ENCODE measurements at places on chromosomes 4 and X. TPM values are rescaled to one million over a fixed set of nuclear protein-coding genes. Genes with fewer than 3 reads are reported as not detected.

The DGKK gene
- 3.5 TPM for total RNA-seq

DNA sequence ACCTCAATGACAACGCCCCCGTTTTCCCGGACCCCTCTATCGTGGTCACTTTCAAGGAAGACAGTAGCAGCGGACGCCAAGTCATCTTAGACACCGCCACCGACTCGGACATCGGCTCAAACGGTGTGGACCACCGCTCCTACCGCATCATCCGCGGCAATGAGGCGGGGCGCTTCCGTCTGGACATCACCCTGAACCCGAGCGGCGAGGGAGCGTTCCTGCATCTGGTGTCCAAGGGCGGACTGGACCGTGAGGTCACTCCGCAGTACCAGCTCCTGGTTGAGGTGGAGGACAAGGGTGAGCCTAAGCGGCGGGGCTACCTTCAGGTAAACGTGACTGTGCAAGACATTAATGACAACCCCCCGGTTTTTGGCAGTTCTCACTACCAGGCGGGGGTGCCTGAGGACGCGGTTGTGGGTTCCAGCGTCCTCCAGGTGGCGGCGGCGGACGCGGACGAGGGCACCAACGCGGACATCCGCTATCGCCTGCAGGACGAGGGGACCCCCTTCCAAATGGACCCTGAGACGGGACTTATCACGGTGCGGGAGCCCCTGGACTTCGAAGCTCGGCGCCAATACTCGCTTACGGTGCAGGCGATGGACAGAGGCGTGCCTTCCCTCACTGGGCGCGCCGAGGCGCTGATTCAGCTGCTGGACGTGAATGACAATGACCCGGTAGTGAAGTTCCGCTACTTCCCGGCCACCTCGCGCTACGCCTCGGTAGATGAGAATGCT, 2.2 kb downstream of the FAT4 start:
- no peaks in the 10 kb centered on the region for H3K36me3 ChIP-seq
- H3K27ac ChIP-seq: no peak overlapping the region
- H3K4me1 ChIP-seq: peaks cover 4% of the 10 kb centered on the region
- H3K4me3 ChIP-seq: peak overlapping the region; percentile 88
- DNase-seq: peak; percentile 81

GRCh38 chr4:127217586-127218229, 415.0 kb upstream of the INTU start:
- H3K27me3 ChIP-seq: no peaks in the 10 kb centered on the region
- no peaks in the 10 kb centered on the region for H3K4me1 ChIP-seq
- no peak for DNase-seq
- H3K4me3 ChIP-seq: no peak overlapping the region
- no peak overlapping the region for H3K27ac ChIP-seq
- no peaks in the 10 kb centered on the region for H3K36me3 ChIP-seq

DNA sequence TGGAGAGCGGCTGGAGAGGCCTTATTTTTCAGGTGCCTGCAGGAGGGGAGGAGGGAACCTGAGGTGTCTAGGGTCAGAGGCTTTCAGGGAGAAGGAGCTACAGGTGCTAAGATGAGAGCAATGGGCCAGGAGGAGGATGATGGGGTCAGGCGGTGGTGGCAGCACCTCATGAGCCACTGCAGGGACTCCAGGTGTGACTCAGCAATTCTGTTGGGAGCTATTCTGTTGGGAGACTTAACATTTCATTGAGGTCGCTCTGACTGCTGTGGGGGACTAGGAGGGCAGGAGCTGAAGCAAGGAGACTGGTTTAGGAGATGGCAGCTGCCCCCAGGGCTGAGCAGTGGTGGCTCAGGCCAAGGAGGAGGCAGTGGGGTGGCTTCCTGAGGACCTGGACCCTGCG, 65.0 kb downstream of the CLDN34 start:
- no peak overlapping the region for H3K4me3 ChIP-seq
- H3K27ac ChIP-seq: no peak overlapping the region
- no peaks in the 10 kb centered on the region for H3K27me3 ChIP-seq
- DNase-seq: no peak

DNA sequence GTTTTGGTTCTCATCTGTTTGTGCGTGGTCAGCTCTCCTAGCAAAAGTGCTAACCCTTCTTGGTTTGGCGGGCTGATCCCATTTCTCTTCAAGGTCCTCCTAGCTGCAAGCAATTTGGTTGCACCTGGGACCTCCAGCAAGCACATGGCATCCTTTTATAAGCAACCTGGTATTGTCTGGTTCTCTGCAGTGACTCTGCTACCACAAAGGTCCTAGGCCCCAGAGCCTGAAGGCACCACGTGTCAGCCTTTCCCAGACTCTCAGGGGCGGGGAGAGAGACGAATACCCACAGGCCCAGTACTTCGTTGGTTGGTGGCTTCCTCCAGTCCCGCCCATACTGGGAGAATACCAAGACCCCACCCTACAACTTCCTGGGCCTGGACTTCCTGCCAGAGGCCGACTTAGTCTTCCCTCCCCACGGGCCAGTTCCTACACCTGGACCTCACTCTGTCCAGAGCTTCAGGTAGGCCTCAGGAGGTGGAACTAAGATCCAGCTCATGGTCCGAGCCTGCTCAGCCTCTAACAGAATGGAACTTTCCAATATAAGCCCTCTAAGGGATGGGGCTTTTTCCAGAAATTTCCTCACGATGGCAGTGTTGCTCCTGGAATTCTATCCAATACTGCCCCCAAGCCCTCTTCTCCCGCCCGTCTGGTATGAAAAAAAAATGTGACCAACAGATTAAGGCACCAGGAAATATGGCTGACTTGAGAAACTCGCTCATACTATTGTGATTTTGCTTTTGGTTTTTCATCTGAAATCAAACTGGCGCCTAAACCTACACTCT, 192.5 kb upstream of the STK26 start:
- peak; percentile 93 for DNase-seq
- peaks cover 15% of the 10 kb centered on the region for H3K36me3 ChIP-seq
- peaks cover 4% of the 10 kb centered on the region for H3K4me1 ChIP-seq
- H3K4me3 ChIP-seq: peak overlapping the region; percentile 98
- H3K27me3 ChIP-seq: no peaks in the 10 kb centered on the region
- H3K27ac ChIP-seq: peak overlapping the region; percentile 84

The CHIC1 gene
- 6.1 TPM for total RNA-seq

The TNMD gene
- total RNA-seq: 0.33 TPM

GRCh38 chr4:36282503-36283030, 1.2 kb downstream of the DTHD1 start:
- H3K4me1 ChIP-seq: peaks cover 4% of the 10 kb centered on the region
- H3K27me3 ChIP-seq: no peaks in the 10 kb centered on the region
- DNase-seq: no peak
- no peak overlapping the region for H3K4me3 ChIP-seq

- peak; percentile 2 for DNase-seq
- H3K4me1 ChIP-seq: no peaks in the 10 kb centered on the region
- H3K4me3 ChIP-seq: no peak overlapping the region
- no peaks in the 10 kb centered on the region for H3K27me3 ChIP-seq
- no peaks in the 10 kb centered on the region for H3K36me3 ChIP-seq
Observed at GRCh38 chrX:69028761-69029120, 136.5 kb downstream of the PJA1 start.

The CT45A5 gene
- not detected for total RNA-seq

The FGF16 gene
- total RNA-seq: 0.99 TPM

DNA sequence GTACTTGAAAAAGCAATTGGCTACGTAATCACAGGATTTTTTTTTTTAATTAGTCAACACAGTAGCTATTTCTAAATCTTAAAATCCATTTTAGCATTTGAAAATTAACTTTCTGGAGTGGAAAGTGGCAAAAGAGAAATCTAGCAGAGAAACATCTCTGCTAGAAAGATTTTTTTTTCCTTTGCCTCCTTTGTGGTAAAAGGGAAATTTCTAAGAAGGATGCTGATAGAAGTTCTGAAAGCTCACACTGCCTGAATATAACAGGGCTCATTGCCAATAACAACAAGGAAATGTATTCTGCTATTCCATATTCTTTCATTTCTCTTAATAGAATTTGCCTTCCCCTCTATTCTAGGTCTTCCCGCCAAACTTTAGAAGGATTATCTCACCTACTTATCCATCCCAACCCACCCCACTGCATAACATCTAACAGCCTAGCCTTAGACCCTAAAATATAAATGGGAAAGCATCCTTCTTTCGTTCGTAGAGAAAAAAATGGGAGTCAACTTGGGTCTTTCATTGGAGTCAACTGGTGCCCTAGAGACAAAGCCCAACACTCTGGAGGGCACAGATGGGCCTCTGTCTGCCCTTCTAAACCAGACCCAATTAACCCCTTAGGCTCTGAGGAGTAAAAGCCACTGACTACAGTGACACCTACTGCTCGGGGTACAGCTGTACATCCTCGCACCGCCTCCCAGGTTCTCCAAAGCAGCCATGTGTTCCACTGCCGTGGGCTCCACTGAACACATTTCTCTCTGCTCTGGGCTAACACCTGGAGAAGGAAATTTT, 103.9 kb downstream of the MAML3 start:
- no peaks in the 10 kb centered on the region for H3K36me3 ChIP-seq
- H3K27me3 ChIP-seq: no peaks in the 10 kb centered on the region
- peak overlapping the region; percentile 79 for H3K27ac ChIP-seq
- H3K4me3 ChIP-seq: peak overlapping the region; percentile 59
- H3K4me1 ChIP-seq: peaks cover 36% of the 10 kb centered on the region
- DNase-seq: peak; percentile 78

DNA sequence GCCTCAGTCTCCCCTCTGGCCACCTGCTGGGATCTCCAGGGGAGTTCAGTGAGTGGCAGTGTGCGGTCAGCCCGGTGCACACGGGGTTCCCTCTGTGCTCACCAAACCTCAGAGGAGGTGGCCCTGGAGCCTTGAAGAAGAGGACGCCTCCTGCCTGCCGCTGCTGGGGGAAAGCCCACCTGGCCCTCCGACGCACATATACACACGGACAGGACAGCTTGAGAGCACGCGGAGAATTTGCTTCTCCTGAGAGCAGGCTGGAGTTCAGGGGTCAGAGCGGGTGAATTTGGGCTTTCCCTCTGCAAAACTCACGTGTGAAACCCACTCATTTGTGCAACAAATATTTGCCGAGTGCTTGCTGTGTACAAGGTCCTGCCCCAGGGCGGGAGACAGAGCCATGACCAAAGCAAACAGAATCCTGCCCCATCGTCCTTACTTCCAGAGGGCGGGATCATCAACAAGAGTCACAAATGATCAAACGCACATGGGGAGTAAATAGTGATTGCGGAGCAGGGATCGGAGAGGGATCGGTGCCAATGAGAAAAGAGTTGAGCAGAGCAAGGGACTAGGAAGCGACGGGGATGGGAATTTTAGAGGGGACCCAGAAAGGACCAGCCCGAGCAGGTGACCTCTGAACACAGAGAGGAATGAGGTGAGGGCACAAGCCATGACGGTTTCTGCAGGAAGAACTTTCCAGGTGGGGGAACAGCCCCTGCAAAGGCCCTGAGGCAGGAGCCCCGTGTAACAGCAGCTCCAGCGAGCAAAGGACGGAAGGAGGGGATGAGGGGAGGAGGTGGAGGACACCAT, 17.6 kb downstream of the BLOC1S4 start:
- no peak overlapping the region for H3K27ac ChIP-seq
- H3K4me3 ChIP-seq: no peak overlapping the region

The EDA gene
- 113 TPM for total RNA-seq
